ENCODE measurements at places on chromosomes 16 and 17.

GRCh38 chr17:78679495-78680395 is 102.3 kb downstream of the CYTH1 start:
- DNase-seq, result no peak

DNA sequence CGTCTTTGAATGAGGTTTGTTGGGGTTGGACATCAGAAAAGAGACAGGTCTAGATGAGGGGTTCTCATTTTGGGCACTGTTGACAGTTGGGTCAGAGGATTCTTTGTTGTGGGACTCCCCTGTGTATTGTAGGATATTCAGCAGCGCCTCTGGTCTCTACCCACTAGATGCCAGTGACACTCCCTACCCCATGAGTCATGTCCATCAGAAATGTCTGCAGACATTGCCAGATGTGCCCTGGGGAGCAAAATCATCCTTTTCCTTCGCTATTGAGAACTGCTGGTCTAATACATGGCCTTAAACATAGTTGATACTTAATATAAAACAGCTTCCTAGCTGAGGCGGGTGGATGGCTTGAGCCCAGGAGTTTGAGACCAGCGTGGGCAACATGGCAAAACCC is 3.1 kb downstream of the ABAT start:
- no peak for DNase-seq

- no peak for DNase-seq
Measured at GRCh38 chr17:53792451-53792850, 30.3 kb upstream of the KIF2B start.

- DNase-seq, result peak; percentile 13
Measured at GRCh38 chr16:275041-275641, 603 bp downstream of the RGS11 start.

DNA sequence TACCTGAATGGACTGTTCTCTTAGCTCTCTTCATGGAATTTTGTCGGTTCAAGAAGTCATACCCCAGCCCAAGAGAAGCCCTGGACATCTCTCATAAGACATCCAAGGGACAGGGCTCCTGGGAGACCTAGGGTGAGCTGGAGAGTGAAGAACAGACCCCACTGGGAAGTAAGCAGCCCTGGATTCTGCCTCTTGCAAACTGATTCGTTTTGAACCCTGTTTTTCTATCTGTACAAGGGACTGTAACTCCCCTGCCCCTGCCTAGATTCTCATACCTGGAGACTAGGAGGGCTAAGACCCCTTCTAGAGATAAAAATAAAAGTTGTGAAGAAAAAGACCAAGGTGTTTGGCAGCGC is 449 bp downstream of the CCL3L1 start:
- DNase-seq, result no peak

DNA sequence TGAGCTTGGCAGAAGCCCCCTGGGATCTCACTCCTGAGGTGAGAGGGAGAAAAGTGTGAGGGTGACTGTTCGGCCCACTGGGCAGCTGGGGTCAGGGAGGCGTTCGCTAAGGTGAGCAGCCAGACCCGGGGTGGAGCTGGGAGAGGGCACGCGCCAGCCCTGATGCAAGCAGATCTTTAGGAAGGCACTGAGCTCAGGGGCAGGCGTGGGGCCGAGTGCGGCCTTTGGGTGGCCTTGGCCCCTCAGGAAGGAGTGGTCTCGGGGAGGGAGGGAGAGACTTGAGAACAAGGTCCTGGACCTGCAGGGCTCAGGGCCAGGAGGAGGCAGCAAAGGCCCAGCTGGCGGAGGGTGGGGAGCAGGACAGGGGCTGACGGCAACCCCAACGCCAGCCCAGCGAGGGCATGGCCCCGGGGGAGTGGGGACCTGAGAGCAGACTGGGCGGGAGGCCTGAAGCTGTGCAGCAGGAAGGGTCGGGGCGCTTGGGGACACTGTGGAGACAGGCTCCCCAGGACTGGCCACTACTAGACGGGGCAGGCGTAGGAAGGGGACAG is 14.5 kb upstream of the WDR45B start:
- no peak for DNase-seq

DNA sequence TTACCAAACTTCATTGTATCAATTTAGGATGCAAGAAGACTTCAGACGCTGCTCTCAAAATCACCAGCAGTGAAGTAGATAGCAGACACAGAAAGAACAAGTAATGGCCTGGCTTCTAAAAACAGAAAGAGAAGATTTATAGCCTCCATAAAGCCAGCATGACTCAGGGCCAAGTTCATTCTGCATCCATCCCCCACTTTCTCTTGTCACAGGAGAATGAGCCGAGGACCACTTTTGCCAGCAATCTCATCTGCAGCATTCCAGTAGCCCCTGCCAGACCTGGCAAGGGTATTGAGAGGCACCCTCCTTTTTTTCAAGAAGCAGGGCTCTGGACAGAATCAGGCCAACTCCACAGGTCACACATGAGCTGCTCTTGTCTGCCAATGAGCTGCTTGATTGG is 355.4 kb upstream of the SOX9 start:
- DNase-seq, result no peak

DNA sequence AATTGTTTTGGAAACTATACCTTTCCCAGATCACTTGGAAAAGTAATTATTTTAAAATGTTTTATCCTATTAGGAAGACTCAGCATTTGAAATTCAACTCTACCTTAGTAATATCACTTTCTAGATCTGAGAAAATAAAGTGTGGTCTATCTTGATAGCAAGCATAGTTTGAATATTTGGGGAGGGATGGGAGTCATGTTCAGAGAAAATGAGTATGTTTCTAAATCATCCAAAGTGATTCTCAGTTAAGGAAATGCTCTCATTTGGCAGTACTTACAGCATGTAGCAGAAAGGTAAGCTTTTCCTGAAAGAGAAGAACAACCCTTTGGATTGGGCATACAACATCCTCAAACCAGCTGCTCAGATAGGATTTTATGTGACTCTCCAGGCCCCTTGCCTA is 6.9 kb downstream of the C17orf75 start:
- DNase-seq, result no peak

DNA sequence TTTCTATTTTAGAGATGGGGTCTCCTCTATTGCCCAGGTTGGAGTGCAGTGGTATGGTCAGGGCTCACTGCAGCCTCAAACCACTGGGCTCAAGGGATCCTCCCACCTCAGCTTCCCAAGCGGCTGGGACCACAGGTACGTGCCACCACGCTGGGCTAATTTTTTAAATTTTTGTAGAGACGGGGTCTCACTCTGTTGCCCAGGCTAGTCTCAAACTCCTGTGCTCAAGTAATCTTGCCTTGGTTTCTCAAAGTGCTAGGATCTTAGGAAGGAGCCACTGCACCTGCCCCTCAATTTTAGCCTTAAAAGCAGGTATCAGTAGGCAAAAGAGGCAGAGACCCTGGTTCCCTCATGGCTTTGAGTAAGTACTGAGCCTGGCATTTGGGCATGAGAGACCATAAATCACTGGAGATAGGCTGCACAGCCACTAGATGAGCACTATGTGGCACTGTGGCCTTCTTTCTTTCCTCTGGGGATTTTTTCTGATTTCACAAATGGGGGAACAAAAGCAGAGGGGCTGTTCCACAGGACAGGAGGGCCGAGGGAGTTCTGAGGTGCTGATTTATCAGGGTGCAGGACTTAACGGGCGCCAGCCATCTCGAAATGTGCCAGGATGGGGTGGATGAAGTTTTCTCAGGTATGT is 82.2 kb downstream of the PLXDC1 start:
- DNase-seq, result peak; percentile 64

GRCh38 chr16:29646947-29647346 is 16.1 kb upstream of the SPN start:
- no peak for DNase-seq

DNA sequence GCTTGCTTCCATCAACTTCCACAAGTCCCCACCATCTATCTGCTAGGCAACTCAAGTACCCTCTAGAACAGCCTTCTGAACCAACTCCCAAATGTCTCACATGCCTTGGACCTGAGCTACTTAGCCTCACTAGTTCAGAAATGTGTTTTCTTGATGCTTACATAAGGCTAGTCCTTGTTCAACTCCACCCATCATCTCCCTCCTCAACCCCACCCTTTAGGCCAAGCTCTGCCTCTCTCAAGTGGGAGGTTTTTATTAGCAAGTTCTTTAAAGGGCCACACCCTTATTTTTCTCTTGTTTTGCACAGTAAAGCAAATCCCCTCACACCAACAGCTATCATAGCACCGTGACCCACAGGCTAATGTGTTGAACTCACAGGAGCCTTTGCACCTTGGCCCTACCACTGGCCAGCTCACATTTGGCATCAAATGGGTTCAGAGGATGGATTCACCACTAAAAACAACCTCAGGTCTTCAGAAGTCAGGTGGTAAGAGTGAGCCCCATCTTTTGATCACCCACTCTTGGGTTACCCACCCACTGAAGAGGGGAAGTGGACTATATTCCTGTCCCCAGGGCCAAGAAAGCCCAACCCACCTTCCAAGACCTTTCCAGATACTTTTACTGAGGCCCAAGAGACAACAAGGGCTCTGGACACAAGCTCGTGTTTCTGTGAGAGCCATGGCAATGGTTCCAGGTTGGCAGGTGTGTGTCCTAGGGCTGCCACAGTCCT is 12.2 kb downstream of the PIK3R5 start:
- peak; percentile 68 for DNase-seq

DNA sequence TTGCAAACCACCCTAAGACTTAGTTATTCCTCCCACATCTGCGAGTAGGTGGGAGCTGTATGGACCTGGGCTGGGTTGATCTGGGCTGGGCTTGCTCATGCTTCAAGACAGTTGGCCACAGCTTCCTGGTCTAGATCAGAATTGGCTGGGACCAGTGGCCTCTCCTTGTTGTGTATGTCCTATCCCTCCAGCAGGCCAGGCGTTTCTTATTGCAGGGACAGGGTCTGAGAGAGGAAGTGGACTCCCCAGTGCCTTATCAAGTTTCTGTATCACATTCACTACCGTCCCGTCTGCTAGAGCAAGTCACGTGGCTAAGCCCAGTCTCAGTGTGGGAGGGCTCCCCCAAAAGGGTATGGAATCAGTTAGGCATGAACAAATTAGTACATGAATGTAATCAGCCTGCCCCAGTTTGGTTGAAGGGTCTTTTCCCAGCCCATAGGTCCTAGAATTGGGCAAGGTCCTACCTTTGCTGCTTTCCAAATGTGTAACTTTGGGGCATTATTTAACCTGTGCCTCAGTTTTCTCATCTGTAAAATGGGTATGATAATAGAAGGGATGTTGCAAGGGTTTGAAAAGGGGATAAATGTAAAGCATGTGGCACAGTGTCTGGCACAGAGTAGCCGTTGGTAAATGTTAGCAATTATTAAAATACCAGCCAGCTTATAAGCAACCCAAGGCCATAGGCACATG is 36.0 kb downstream of the NKD1 start:
- no peak for DNase-seq

DNA sequence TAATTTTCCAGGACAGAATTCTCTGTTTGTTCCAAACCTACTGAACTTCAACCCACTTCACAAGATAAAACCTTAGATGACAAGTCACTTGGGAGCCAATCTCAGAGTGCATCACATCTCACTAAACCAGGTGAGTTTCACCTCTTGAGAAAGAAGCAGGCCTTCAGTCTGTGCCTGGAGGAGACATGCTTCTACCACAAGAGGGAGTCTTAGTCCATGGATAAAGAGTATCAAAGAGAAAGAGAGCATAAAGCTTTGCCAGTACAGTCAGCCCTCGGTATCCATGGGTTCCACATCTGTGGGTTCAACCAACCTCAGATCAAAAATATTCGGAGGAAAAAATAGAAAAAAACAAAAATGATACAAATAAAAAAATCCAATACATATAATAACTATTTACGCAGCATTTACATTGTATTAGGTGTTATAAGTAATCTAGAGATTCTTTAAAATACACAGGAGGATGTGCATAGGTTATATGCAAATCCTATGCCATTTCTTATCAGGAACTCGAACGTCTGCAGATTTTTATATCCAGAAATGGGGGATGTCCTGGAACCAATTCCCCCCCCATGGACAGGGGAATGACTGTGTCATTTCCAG is 37.7 kb downstream of the DUSP14 start:
- peak; percentile 50 for DNase-seq

GRCh38 chr17:82356845-82357355 is 2.1 kb upstream of the TEX19 start:
- no peak for DNase-seq

GRCh38 chr17:38925263-38925995 is at the start of gene LASP1NB:
Gene LASP1NB, plus strand, starts transcription at chr17:38925614.
- peak; percentile 55 for DNase-seq

DNA sequence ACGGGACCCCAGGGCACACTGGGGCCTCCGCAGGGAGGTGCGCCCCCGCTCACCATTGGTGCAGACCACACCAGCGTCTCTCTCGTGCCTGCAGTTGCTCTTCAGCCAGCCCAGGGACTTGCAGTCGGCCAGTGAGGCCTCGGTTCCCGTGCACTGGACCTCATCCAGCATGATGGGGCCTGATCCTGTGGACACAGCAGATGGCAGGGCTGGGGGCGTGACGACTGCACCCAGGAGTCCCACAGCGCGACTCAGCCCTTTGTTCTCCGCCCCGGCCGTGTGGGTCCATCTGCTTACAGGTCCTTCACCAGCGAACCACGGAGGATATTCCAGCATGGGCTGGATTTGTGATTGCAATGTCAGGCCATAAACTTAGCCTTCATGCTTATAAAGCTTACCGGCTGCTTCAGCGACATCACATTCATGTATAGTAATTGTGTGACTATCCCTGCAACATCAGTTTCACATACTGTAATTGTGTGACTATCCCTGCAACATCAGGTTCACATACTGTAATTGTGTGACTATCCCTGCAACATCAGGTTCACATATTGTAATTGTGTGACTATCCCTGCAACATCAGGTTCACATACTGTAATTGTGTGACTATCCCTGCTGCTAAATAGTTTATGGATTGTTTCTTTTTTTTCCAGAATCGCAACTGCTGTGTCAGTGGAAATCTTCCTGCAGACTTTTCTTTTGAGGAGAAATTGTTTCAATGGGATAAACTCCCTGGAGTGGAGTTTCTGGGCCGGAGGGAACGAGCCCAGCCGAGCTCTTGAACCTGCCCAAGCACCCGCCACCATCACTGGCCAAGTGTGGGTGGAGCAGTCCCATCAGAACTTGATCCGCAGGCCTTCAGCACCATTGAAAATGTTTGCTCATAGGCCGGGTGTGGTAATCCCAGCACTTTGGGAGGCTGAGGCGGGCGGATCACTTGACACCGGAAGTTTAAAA is 4.8 kb downstream of the LGALS3BP start:
- DNase-seq, result no peak

DNA sequence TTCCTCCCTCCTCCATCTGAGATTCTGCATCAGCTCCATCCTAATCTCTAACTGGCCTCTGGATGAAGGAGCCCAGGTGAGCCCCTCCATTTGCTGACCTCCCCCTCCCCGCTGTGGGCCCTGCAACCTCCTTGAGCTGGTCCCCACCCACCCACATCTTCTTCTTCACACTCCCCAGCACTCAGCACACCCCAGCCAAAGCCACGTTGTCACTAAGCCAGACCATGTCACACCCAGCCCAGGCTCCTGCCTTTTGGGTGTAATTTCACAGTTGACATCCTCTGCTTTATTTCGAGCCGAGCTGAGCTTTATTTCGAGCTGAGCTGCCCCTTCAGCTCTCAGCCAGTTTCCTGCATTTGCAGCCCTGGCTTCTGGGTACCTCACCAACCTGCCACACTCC is 282.7 kb upstream of the TNRC6C start:
- no peak for DNase-seq

- DNase-seq, result no peak
Measured at GRCh38 chr16:72427051-72427782, 255.3 kb upstream of the PMFBP1 start.

Data from CD4-positive, alpha-beta T cell treated with Interleukin-12 subunit alpha and Interleukin-12 subunit beta, for 1 hour (primary cell).